ENCODE measurements at places on chromosomes 7 and 10.
A peak's percentile ranks its signal among the peaks of the same experiment; 100 is the strongest.

DNA sequence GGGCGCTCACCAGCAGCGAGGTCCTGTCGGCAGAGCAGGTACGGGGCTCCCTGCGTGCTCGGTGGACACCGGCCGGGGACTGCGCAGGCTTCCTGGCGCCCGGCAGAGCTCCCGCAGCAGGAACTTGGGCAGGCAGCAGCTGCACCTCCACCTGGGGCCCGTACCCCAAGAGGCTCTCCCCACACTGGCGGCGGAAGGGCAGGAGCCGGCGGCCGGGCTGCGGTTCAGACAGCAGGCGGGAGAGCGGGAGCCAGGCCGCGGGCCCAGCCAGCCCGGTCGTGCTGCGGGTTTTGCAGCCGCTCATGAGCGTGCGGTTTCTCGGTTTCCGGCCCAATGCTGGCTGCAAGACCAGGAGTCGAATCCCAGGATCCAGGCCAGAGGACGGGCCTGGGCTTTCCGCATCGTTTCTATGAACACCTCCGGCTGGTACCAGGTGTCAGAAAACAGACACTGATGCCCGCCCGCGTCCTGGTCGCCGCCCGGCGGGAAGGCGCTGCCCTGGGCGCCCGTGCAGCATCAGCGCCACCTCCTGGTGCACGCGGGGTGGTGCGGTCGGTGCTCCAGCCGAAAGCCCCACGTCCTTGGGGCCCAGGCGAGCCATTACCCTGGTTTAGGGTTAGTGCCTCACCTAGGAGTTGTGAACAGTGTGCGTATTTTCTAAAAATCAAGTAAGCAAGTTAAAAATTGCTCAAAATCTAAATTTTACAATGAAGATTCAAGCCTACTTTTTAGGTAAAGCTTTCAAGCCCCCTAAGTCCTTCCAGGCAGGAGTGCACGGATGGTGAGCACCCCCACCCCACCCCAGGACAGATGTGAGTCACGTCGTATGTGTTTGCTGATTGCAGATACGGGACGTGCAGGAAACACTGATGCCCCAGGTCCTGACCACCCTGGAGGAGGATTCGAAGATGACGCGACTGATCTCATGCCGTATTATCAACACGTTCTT lies 47.4 kb upstream of the PRKAR1B start:
- no peak for DNase-seq

GRCh38 chr7:489876-490275 lies 29.8 kb downstream of the PDGFA start:
- no peak for DNase-seq

- peak; percentile 68 for DNase-seq
Observed at GRCh38 chr10:126270111-126270510, 118.2 kb downstream of the ADAM12 start.

GRCh38 chr7:101819913-101820522 lies 2.6 kb downstream of the CUX1 start:
- no peak for DNase-seq

DNA sequence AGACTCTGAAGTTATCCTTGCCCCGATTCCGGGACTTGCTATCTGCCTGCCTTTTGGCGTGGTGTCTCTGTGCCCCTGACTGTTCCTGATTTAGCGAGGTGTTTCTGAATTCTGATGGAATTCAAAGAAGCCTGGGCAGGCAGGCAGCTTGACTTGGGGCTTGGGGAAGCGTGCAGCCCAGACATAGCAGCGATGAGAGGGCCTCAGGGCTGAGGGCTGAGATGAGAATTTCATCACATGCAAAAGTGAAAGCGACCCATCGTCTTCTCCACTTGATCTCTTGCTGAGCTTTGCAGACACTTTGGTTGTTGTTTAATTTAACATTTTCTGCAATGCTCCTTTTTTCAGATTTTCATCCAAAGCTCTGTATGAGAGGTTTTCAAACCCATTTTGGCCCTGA lies 57.8 kb downstream of the TCF7L2 start:
- no peak for DNase-seq

DNA sequence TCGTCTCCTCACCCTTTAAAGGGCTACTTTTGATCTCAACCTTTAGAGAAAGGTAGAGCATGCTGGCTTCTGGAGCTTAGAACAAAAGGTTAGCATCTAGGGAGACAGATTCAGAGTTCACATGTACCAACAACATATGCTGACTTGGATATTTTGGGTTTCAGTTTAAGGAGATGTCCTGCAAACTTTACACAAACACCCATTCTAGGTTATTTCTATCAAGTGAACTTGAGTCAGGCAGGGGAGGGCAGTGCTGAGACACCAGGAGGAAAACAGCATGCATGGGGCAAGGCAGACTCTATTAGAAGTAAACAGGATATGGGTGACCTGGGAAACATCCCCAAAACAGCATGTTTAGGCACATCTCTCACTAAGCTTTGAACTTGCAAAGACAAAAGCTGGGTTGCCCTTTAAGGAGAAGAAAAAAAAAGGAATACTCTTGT lies 43.8 kb downstream of the ARL4A start:
- DNase-seq: no peak

GRCh38 chr7:142908921-142909890 lies 23.7 kb upstream of the TRPV6 start:
- DNase-seq: no peak

GRCh38 chr7:36735172-36735571 lies 10.9 kb upstream of the AOAH start:
- no peak for DNase-seq

DNA sequence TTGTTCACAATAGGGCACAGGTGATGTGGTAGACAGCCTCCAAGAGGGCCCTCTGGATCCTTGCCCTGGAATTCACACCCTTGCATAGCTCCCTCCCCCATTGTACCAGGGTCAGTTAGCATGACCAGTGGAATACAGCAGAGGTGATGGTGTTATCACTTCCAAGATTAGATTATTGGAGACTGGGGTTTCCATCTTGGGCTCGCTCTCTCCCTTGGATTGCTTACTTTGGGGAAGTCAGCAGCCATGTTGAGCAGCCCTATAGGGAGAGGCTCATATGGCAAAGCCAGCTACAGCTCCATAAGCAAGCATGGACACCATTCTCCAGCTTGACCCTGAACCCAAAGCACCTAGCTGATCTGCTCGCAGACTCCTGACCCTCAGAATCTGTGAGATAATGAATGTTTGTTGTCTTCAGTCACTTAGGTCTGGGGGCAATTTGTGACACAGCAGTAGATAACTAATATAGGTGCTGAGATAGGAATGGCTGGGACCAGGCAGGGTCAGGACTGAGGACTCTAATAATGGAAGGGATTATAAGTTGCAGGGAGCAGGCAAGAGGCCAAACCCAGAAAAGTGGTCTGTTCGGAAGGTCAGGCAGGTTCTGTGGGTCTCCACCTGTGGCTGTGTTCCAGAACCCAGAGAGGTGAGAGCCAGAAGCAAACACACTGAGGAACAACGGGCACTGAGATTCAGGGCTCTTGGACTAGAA lies 22.9 kb downstream of the TBXAS1 start:
- no peak for DNase-seq

- no peak for DNase-seq
Observed at GRCh38 chr10:80196270-80196949, 8.9 kb downstream of the ANXA11 start.

GRCh38 chr7:4715410-4715776 lies 33.3 kb downstream of the FOXK1 start:
- no peak for DNase-seq

All from AG09309 (cell line).